ENCODE measurements at places on chromosomes 1 and 21.

DNA sequence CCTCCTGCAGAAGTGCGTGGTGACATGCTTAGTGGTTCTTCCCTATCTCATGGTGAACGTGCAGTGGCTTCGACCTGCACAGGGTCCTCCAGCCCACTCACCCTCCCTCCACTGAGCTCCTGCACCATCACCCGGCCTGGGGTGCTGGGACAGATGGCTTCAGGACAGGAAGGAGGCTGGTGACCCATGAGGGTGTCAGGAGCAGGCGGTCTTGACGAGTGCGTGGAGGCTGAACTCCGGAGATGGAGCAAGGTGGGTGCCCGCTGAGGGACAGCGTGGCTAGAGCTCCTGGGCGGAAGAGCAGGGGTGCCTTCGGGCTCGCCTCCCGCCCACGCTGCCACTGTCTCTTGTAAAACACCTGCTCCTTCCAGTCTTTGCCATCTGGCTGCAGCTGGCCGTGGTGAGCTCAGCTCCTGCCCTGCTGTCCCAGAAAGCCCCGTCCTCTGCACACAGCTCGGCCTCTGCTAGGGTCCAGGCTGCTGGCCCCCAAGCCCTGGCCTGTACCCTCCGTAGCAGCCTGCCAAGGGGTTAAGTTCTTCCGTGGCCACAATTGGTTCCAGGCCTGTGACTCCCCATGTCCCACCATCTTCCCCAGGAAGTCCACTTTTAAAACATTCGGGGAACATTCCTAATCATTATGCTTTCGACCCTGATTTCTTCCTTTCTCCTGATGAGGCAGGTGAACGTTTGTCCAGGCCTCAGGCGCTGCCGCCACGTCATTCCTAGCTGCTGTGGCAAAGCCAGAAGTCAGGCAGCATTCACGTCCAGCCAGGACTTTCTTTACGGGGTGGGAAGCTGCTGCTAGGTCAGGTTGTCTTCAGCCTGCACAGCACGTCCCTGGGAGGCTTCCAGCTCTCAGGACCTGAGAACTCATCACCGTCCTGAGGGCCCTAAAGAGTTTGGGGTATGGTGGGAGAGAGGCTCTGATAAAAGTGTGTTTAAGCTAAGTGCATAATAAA is 8.1 kb downstream of the KRTAP10-1 start:
- no peak for DNase-seq

DNA sequence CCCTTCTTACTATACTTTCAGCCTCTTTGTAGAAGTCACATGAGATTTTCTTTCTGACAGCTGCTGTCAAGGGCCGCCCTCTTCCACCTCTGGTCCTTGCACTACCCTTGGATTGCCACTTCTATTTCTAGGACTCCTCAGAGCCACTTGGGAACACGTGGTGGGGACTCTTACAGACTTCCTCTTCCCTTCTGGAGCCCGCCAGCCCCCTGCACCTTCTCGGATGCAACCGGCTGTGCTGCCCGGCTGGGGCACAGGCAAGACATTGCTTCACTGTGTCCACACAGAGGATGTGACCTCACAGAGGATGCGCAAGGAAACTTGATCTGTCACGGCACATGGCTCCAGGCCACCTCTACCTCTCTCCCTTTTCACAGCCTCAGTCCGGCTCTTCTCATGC is 2.4 kb upstream of the IKBKE start:
- DNase-seq, result no peak

- no peak for DNase-seq
Observed at GRCh38 chr1:7207875-7208646, 422.8 kb downstream of the CAMTA1 start.

- no peak for DNase-seq
Observed at GRCh38 chr1:110466646-110467280, 15.8 kb downstream of the PROK1 start.

- DNase-seq, result peak; percentile 10
Observed at GRCh38 chr1:19800076-19800804, 524 bp upstream of the TMCO4 start.

- no peak for DNase-seq
Observed at GRCh38 chr1:55446351-55446750, 231.2 kb upstream of the USP24 start.

- DNase-seq, result no peak
Observed at GRCh38 chr1:2906085-2906484, 104.6 kb upstream of the TTC34 start.

DNA sequence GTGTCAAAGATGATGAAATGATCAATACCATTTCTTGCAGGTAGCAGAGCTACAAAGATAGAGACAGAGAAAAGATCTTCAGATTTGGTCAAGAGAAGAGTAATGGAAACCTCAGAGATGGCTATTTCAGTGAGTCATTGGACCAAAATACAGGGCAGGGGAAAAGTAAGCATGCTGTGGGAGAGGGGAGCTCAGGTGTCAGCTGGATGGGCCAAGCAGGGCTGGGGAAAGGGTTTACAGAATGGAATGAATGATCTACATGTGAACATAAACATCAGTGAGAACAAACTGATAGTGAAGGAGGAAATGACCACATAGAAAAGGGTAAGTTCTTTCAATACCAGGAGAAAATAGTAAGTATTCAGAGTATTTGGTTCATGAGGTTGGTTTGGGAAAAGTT is 61.4 kb upstream of the CNN3 start:
- DNase-seq, result no peak

GRCh38 chr1:47545912-47546483 is 108.2 kb downstream of the FOXD2 start:
- DNase-seq, result no peak

- no peak for DNase-seq
Observed at GRCh38 chr1:159949981-159950381, 4.1 kb downstream of the SLAMF9 start.

- no peak for DNase-seq
Observed at GRCh38 chr1:167756730-167757405, 35.1 kb downstream of the MPZL1 start.

GRCh38 chr1:197081117-197081753 is 14.2 kb upstream of the F13B start:
- no peak for DNase-seq

DNA sequence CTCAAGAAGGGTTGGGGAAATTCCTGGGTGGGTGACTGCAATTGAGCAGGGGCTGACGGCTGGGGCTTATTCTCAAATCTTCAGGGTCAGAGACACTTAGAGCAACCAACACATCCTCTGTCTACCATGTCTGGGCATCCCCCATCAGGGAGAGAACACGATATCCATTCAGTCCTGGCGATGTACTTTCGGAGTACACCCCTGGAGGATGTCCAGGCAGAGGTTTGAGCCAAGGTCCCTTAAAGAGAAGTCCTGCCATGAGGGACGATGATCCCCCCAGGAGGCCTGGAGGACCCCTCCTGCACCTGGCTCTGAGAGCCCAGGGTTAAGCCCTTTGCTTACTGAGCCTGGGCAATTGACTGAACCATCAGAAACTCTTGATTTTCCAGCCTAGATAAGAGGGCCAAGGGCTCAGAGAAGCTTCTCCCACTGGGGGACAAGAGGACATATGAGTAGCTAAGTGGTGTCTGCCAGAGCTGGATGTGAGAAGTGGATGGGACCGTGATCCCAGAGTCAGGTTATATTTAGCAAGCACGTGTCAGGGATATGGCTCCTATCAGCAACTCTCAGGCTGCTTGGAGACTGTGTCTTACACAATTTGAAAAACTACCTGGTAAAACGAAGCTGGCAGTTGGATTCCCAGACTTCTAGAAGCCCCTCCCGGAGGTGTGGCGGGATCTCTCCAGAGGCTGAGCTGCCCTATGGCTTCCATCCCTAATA is 253.3 kb upstream of the VAMP3 start:
- no peak for DNase-seq

GRCh38 chr1:231357831-231358354 is 19.8 kb downstream of the SPRTN start:
- no peak for DNase-seq

DNA sequence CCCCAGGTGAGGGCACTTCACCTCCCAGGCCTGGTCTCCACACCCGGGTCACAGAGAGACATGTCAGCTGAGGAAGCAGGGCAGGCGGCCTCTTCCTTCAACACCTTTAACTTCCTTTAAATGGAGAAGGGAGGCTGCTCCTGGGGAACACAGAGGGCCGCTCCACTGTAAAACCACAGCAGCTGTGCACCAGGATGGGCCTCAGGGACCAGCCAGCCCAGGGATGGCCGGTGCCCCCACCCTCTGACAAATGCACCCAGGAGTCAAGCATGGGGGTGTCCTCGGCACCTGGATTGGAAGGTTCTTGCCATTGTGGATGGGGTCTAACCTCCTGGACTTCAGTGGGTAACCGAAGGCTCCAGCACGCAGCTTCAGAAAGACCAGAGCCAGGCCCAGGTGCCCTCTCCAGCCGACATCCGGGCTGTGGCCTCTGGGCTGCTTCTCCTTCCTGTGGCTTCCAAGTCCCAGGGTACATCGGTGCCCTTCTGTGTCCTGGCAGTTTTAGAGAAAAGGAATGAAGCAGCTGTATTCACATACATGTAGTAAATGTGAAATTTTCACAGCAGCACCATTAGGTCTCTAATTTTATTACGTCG is 121.7 kb upstream of the COL6A1 start:
- DNase-seq, result no peak

DNA sequence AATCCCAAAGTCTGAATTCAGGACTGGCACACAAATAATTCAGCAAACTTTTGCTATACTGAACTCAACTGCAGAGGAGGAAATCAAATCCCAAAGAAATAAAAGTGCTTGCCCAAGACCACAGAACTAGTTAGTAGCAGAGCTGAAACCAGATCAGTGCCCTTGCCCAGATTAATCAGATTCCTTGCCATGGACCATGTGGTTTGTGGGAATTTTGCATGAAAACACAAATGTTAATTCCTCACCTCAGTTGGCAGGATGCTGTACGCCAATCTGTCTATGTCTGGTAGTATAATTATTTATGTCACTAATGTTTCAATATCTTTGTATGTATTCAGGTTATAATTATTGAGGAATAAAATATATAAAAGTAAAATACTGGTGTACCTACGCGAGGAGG is 173.8 kb downstream of the DAB1 start:
- DNase-seq, result no peak

- DNase-seq, result no peak
Observed at GRCh38 chr21:45294509-45295291, 7.0 kb upstream of the POFUT2 start.

DNA sequence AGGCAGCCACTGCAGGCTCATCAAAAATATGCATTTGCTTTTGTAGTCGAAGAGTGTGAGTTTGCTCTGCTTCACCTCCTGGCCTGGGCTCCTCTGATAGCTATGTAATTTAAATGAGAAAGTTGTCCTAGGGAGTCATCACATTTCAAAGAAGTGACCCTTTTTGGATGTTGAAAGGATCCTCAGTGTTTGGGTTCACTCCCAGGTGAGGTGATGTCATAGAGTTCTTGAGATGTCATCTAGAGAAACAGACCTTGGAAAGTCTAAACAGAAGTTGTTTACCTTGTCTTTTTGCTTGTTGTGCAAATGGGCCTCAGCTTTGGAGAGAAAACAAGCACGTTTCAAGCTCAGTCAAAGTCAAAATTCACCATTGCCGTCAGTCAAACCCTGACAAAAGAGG is 92.0 kb upstream of the BARHL2 start:
- no peak for DNase-seq

DNA sequence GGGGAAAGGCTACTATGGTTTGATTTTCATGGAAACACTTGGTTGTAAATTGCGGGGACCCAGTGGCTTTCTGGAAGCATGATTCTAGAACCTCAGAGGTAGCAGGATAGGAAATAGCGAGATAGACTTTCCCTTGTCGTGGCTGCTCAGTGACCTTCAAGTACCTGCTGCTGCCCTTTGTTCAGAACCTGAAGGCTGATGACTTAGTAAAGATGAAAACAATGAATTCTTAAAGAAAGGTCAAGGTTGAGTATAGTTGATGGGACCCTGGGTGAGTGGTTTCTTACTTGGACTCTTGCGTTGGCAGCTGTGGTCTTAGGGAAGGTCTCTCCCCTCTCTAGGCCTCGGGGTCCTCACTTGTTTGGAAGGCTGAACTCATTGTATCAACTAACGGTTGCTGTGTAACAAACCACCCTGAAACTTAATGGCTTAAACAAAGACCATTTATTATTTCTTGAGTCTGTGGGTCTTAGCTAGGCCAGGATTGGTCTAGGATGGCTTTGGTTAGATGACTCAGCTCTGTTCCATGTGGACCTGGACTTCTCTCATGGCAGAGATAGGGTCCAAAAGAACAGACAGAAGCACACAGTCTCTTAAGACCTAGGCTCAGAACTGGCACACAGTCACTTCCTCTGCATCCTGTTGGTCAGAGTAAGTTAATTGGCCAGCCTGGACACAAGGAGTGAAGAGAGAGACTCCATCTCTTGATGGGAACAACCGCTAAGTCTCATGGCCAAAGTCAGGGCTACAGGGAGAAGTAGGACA is 89.2 kb upstream of the SELENON start:
- no peak for DNase-seq

GRCh38 chr1:67582625-67583461 is 102.2 kb upstream of the GADD45A start:
- DNase-seq, result no peak

DNA sequence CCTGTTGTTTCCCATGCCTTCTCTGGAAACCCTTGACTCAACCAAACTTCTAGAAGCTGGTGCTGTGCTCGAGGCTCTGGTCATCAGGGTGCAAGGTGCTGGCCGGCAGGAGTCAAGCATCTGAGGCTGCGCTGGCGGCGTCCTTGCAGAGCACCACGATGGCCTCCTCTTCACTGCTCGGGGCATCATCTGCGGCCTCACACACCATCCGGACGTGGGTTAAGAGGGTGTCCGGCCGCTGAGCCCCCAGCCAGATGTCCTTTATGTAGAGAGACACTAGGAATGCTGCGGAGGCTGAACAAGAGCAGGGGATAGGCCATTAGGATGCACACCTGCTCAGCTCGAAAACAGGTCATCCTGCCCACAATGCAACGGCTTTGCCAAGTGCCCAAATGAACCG is 16.2 kb downstream of the MRAP start:
- no peak for DNase-seq

DNA sequence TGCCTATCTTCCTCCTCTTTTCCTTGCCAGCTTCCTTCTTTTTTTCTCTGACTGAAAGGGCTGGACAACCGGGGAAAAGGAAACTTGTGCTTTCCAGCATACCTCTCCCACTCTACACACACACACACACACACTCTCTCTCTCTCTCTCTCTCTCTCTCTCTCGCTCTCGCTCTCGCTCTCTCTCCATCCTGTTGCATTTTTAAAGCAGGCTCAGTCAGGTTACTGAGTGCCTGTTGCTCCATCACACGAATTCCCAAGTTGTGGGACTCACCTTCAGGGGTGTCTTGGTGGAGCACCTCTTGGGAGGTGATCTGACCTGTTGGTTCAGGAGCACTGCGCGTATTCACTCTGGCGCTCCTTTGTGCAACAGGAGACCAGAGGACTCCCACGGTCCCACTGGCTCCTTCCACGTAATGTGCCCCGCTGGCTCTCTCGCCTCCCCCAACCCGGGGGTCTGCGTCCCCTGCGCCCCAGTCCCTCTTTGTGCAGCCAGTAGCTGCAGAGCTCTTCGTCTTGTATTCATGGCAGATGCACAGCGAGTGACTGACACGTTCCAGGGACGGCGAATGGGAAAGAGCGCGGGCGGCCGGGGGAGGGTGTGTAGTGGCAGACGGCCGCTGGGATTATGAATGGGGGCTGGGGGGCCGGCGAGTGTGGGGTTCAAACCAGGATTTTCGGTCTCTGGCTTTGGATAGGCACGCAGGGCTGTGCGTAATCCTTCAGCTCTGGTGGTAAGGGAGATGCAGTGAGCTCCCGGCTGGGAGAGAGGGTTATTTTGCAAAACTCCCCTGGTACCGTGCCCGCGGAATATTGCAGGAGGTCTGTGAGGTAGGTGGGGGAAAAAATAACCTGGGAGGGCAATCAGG is 660 bp upstream of the PDE4B start:
- DNase-seq, result no peak
